Stimulated activated CD8-positive, alpha-beta memory T cell treated with anti-CD3 and anti-CD28 coated beads, Interleukin-4, amount 100 ng/mL, for 1 hour (primary cell): ENCODE measurements at places on chromosomes 1 and 21.

- DNase-seq: no peak
These were observed 76.8 kb upstream of the IVNS1ABP start for GRCh38 chr1:185393815-185394214.

DNA sequence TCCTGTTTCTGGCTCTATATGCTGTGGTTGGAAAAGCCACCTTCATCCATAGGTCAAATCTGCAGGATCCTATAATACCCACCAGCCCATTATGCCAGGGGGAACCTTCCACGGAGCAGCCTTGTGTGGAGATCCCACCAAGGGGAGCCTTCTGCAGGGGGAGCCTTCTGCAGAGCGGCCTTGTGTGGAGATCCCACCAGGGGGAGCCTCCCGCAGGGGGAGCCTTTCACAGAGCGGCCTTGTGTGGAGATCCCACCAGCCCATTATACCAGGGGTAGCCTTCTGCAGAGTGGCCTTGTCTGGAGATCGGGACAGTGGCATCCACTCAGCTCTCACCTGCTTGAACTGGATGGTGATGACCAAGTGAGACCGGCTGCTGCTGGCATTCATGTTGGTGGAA is 85.3 kb downstream of the SCCPDH start:
- DNase-seq: no peak

GRCh38 chr1:165287781-165288180 is 68.7 kb downstream of the LMX1A start:
- no peak for DNase-seq

DNA sequence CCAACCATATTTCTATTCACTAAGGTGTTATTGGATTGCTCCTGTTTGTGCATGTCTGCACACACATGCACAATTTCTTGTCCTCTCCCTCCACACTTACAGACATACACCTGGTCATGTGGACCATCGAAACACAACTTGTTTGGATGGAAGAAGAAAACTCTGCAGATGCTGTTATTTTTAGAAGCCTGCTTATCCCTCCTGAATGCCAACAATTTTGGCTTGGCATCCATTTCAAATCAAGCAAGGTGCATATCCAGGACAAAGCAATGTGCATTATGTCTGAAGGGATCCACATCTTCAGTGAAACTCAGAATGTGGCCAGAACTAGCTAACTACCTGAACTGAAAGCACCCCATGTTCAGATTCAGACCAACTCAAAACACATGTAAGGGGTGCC is 98.9 kb upstream of the ADAR start:
- DNase-seq: no peak

DNA sequence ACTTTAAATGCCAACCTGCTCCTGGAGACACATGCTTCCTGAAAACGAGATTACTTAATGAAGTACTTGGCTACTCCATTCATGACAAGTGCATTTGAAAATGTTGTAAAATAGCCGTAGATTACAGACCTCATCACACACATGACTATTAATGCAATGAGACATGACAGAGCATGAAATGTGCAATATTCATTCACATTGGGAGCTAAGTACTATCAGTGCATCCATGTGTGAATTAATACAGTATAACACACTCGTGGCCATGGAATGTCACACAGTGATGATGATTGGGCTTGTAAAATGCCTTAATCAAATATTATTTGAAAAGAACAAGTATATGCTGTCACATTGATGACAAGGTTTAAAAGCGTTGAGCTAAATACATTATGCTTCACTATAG is 407.0 kb downstream of the AMY1C start:
- no peak for DNase-seq

DNA sequence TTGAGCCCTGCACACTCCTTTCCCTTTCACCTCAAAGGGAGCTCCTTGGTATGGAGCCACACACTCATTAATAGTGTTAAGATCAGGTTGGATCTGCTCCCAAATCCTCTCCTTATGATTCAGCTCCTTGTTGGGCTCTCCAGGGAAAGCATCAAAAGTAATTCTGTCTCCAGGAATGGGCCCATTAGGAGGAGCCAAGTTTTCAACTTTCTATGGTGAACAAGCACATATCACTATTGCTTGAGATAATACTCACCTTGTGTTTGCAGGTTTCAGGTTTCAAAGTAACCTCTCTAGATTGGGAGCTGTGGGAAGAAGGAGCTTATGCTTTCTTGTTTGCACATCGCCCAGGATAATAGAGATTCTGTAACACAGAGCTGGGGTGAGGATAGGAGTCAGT is 164.8 kb downstream of the TNFSF18 start:
- DNase-seq: no peak

GRCh38 chr1:43446881-43447835 is 6.6 kb downstream of the HYI start:
- DNase-seq: no peak

DNA sequence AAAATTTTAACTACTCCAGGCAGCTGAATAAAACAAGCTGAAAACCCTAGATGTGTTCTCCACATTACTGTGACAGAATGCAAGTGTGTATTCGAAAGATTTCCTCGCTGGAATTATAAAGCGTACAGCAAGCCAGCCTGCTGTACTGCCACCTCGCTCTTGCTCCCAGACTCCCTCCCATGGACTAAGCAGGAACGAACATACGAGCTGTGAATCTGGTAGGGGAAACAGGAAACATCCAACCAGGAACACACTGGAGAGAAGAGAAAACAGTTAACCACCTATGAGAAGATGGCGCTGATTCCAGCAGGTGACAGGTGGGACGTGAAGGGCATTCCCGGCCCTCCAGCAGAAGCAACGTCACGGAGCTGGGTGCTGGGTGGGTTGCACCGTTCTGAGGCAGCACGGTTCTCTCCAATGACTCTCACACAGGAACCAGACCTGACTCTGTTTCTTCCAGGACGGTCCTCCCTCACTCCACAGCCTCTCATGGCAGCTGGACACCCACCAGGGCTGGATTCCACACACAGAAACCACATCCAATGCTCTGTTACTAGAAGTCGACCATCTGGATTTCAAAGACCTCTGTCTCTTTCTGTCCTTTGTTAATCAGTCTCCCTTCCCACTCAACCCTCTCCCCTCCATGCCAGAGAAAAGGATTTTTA is 219.2 kb downstream of the RERE start:
- DNase-seq: no peak

GRCh38 chr1:18633422-18634155 is 2.9 kb downstream of the PAX7 start:
- no peak for DNase-seq

DNA sequence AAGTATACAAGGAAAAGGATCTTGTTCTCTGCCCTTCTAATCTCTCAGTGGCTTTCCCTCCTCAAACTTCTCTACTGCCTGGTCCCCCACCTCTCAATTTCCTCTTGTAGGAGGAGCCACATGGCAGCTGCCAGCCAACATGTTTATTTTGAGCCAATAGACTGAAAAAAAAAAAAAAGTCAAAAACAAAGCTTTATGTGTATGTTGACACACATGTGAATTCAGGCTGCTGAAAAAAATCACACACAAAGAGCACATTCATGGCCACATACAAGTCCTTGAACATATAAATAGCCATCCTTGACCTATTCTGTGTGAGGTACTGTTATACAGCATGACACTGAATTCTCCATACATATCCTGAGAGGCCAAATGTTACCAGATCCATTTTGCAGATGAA is 3.7 kb downstream of the PTPN14 start:
- DNase-seq: no peak

- DNase-seq: no peak
These were observed 429.6 kb downstream of the HLX start for GRCh38 chr1:221308534-221309511.

DNA sequence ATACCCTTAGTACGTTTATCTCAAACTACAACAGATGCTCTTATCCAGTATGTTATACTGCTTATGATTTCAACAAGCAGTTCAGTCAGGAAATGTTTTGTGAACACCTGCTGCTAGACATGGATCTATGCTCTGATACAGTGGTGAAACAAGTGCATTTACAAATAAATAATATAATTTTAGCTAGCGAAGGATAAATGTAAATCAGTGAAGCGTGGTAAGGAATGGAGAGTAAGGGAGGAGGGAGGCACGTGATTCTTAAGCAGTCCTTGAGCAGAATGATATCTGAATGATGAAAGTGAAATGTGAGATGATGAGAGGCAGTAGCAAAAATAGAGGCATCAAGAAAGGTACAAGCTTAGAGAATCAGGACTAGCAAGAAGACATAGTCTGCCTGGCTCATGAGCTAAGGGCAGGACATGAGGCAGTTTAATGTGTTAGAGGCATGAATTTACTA is 6.3 kb downstream of the TSNAX start:
- DNase-seq: no peak

DNA sequence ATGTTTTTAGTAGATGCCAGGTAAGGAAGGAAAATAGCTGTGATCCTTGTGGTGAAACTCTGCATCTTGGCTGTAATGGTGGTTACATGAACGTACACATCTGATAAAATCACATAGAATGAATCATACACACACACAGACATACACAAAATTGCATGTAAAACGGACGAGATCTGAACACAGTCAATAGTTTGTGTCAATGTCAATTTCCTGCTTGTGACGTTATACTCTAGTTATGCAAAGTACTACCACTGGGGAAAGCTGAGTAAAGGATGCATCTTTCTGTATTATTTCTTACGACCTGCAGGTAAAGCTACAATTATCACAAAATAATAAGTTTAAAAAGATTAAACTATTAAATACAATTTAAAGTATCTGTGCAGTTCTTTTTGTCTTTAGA is 493.7 kb upstream of the ZP4 start:
- no peak for DNase-seq

DNA sequence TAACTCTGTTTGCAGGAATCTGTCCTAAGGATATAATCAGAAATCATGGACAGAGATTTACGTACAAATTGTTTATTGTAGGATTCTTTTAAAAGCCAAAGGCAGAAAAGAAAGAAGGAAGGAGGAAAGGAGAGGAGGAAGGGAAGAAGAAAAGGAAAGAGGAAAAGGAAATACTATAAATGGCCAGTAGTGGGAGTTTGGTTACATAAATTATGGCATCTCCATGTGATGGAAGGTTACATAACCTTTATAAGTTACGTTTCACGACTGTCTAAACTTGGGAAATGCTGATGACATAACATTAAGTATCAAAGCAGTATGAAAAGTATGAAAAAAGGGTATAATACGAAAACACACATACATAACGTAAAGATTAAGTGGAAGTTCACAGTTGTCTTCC is 39.0 kb downstream of the SMYD2 start:
- DNase-seq: no peak

DNA sequence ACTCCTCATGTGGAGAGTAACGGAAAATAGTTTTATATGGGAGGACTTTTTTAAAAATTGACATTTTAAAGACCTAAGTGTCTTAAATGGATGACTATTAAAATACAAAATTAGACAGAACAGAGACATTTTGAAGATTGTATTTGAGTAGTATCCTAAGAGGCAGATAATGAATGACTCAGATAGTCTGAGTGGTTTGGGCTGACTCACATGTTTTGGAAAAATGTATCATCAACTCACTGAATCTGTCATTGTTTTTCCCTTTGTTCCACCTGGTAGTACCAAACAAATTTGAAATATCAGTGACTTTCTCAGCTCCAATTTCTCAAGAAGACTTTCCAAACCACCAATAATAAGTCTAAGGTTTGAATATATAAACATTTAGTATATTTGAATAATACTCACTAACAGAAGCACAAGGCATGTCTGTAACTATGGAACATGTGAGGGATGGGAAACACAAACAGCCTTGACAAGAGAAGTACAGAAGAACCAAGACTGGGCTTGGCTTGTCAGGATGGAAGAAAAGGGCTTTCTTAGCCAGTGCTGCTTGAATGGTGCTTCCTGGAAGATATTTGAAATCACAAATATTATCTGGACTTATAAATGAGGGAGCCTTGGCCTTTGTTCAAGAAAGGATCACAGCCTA is 90.6 kb downstream of the SGIP1 start:
- DNase-seq: no peak

- DNase-seq: no peak
These were observed 5.5 kb downstream of the PAQR7 start for GRCh38 chr1:25869909-25870606.

GRCh38 chr1:208556461-208556860 is 312.3 kb upstream of the PLXNA2 start:
- DNase-seq: no peak

DNA sequence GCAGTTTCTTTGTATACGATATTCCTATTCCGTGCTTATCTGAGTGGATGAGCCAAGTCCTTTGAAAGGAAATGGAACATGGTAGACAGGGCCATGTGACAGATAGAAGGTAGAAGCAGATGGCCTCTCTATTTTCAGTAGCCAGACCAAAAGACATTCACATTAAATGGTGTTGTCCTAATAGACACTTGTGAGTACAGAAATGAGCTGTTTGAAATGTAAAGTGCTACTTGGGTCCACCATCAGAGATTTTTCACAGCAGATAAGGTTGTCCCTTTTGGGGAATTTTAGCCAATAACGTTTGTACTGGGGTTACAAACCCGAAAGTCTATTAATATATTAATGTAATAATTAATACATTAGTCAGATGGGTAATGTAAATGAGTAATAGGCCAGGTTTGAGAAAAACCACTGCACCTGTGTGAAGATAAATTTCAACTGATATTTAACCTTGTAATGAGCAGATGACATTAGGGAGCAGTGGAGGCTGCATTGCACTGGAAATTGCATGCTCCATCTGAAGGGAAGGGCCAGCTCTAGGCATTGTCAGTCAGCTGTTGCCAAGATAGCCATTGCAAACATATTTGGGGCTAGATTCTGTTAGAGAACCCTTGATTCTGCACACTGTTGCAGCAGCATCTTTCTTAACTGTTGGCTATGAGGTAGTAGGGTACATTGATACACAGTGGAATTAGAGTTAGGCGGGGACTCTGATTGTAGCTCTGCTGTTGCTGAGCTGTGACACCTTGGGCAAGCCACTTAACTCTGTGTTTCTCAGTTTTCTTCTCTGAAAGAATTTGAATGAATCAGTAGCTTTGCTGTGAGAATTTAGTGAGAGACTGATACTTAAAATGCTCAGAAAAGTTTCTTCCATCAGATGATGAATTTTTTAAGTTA is 43.8 kb downstream of the FGGY start:
- DNase-seq: no peak

DNA sequence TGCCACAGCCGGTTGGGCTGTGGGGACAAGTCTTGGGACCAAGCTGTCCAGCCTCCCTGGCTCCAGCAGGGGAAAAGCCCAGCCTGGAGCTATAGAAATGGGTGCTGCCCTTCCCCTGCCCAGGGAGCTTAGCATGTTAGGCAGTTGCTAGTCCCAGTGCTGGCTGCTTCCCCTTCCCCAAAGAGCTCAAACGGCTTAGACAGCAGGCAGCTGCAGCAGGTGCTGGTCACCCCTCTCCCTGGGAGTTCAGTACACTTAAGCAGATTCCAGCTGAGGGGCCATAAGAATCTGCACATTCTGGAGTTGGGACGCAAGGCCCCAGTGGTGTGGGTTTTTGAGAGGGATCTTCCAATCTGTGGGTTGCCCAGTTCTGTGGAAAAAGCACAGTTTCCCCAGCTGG is 11.1 kb upstream of the REG4 start:
- DNase-seq: no peak

DNA sequence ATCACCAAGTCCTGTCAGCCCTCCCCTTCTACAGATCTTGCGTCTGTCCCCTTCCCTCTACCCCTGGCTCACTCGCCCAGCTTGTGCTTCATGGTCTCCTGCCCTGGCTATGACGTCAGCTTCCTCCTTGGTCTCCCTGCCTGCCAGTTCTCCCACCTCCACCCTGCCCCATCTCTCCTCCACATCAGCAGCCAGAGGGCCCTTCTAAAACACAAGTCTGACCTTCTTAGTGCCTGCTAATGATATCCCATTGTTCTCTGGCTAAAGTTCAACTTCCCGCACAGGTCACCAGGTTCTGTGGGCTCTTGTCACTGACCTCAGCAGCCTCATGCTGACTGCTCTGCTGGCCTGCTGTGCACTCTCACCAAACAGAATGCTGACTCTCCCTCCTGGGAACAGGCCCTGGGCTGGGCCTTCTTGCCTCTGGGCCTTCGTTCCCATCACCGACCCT is 24.7 kb upstream of the MYCL start:
- DNase-seq: no peak

GRCh38 chr1:185050823-185051451 is 5.6 kb downstream of the RNF2 start:
- no peak for DNase-seq
